Activated CD8-positive, alpha-beta memory T cell treated with anti-CD3 and anti-CD28 coated beads for 36 hours (primary cell): ENCODE measurements at places on chromosomes 4 and X. TPM values are rescaled to one million over a fixed set of nuclear protein-coding genes. Genes with fewer than 3 reads are reported as not detected.

ARHGAP6 gene
- total RNA-seq: not detected

ELK1 gene
- 67.7 TPM for total RNA-seq

TMEM184C gene
- 29.2 TPM for total RNA-seq

TRIM61 gene
- 2.9 TPM for total RNA-seq

GIMD1 gene
- not detected for total RNA-seq

CT45A2 gene
- total RNA-seq: not detected

SPANXN4 gene
- not detected for total RNA-seq

HMGB3 gene
- total RNA-seq: 32.0 TPM

ZNF827 gene
- 30.3 TPM for total RNA-seq

STS gene
- total RNA-seq: 2.1 TPM

FAM53A gene
- 2.8 TPM for total RNA-seq

PHF8 gene
- total RNA-seq: 38.6 TPM

ADAMTS3 gene
- total RNA-seq: not detected

GAGE12F gene
- not detected for total RNA-seq

PRR32 gene
- not detected for total RNA-seq

RPGR gene
- 8.3 TPM for total RNA-seq

SLC2A9 gene
- total RNA-seq: 1.6 TPM

NRK gene
- total RNA-seq: not detected

NFXL1 gene
- total RNA-seq: 12.5 TPM

GC gene
- not detected for total RNA-seq

UGT2B17 gene
- not detected for total RNA-seq

LDB2 gene
- total RNA-seq: not detected

F11 gene
- not detected for total RNA-seq

ADH4 gene
- total RNA-seq: not detected

HPSE gene
- total RNA-seq: 7.6 TPM

CEP44 gene
- 20.2 TPM for total RNA-seq

TLL1 gene
- total RNA-seq: not detected

GLOD5 gene
- total RNA-seq: not detected

EMCN gene
- not detected for total RNA-seq
